ENCODE measurements at places on chromosomes 6 and 20. TPM values are rescaled to one million over a fixed set of nuclear protein-coding genes. Genes with fewer than 3 reads are reported as not detected.

The GLP1R gene
- total RNA-seq: not detected

DNA sequence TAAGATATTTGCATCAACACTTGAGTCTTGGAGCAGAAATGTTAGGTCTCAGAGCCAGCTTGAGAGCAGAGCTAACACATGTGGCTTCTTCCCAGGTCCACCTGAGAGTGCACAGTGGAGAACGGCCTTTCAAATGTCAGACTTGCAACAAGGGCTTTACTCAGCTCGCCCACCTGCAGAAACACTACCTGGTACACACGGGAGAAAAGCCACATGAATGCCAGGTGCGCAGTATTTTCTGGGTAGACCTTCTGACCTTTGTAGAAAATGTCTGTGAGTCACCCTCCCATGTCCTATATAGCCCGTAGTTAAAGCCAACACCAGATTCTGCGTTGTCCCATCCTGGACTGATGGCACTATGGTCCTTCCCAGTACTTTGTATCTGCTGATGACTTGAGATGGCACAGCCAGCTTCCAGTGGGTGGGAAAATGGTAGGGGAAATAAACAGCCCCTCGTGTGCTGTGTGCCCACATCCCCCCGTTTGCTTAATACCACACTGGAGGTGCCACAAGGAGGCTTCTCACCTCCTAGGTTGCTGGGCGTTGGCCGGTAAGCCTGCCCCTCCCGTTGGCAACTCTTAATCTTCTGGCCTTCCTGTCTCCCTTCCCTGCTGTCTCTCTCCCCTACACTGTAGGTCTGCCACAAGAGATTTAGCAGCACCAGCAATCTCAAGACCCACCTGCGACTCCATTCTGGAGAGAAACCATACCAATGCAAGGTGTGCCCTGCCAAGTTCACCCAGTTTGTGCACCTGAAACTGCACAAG, 20.3 kb downstream of the PRDM1 start:
- no peak for DNase-seq

DNA sequence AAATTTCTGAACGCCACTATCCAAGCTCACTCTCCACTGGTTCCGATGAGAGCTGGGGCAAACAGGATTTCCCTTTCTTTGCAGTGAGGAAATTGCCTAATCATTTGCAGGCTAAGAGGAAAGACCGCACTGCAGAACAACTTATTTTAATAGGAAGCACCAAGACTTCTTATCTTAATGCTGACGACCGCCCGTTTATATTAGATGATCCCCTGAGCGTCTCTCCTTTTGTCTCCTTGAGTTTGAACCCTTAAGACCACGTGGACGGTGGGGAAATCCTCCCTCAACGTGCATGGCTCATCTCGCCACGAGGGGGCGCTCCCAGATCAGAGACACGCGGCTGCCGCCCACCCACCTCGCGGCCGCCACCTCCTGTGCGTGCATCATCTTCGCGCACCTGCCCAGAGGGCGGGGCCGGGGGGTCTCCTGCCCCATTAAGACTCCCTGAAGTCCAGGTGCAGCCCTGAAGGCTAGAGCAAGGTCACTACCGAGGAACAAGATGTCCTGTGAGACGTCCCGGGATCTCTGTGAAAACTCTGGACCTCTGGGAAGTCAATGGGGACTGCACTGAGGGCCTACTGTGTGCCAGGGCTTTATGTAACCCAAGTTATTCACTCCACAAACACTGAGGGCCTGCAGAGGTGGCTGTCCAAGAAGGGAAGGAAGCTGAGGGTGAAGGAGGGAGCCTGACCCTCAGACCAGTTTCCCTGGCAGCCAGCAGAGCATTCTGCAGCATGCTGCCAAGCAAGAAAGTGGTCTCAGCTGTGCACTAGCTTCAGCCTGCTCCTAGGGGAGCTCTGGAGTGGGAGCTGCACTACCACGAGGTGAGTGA, 28.1 kb downstream of the PDYN start:
- peak; percentile 62 for DNase-seq

GRCh38 chr20:33352258-33353012, 48.9 kb downstream of the CDK5RAP1 start:
- DNase-seq: no peak

GRCh38 chr20:60395991-60396390, 437.8 kb downstream of the CDH26 start:
- no peak for DNase-seq

DNA sequence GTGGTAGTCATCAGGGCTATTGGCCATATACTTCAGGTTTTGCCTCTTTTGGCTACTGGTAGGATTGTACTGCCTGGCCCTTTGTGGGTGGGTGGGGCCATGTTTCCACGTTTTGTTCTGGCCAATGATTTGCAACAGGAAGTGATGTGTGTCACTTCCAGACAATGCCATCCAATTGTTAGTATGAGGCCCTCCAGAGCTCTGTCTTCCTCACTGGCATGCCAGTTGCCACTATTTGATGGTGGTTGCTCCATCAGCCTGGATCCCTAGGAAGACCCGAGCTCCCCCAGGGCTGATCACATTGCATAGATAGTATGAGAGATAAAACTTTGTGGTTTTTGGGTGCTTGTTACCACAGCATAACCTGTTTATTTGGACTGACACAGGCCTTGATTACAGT, 7.7 kb upstream of the LRRN4 start:
- DNase-seq: no peak

DNA sequence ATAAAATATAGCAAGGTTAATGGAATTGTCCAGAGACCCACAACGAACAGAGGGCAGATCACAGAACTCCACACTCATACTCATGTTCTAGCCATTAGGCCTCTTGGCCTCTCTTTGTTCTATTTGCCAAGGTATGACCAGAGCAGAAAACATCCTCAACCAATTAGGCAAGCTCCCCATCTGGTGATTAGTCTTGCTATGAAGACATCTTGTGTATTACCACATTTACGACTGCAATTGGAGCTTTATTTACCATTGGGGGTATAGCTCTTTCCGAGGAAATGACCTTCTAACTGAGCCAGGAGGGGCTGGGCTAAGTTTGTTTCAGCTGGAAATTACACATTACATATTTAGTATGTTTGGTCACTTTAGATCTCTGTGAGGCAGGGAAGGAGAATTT, 593.9 kb downstream of the CD109 start:
- DNase-seq: no peak

All from HCT116 (cell line).